ENCODE measurements at places on chromosomes 16 and 17.

DNA sequence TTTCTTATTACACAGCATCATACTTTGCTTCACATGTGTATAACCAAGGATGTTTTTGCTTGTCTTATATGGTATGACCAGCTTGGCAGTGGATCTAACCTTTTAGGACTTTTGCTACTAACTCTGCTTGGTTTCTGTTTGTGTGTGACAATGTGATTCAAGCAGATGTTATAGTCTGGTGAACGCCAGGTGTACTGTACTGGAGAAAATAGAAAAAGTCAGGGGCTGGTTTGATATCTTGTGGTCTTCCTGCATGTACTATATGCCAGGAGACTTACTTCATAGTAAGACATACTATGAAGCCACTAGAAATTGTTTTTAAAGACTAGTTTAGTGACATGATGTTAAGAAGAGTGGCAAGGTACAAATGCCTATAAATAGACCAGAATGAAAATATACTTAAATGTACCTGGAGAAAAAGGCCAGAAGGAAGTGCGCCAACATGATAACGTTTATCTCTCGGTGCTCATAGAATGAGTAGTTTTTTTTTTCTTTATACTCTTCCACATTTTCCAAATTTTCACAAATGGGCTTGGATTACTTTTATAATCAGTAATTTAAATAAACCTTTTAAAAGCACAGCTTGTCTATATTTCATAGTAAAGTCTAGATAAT, 112.3 kb downstream of the PRKCA start:
- DNase-seq: no peak

DNA sequence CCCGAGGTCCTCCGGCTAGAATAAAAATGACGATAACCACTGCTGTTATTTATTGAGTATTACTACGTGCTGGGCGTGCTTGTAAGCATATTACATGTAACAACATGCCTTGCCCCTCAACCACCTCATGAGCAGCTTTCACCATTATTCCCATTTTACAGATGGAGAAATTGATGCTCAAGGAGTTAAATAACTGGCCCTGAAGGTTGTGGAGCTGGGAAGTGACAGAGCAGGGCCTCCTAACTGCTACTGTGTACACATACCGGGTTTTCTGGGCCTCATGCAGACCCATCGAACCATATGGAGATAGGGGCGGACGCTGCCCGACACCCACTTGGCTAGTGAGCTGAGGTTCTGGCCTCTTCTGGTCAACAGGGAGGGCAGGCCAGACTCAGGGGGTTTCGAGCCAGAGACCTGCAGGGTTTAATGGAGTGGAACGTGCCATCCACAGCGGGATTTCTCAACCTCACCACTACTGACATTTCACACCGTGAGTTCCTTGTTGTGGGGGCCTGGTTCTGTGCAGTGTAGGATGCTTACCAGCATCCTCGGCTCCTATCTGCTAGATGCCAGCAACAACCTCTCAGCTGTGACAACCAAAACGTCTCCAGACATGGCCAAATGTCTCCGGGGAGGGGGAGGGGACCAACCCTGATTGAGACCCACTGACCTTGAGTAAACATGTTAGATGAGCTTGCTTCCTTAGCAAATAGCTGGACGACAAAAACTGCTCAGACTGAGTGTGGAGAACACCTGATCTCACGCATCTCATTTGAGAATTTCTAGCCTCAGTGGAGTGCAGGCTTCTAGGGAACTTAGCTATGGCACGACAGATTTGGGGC, 432.0 kb downstream of the SLC39A11 start:
- no peak for DNase-seq

- no peak for DNase-seq
Observed at GRCh38 chr16:81275064-81275532, 36.6 kb downstream of the BCO1 start.

DNA sequence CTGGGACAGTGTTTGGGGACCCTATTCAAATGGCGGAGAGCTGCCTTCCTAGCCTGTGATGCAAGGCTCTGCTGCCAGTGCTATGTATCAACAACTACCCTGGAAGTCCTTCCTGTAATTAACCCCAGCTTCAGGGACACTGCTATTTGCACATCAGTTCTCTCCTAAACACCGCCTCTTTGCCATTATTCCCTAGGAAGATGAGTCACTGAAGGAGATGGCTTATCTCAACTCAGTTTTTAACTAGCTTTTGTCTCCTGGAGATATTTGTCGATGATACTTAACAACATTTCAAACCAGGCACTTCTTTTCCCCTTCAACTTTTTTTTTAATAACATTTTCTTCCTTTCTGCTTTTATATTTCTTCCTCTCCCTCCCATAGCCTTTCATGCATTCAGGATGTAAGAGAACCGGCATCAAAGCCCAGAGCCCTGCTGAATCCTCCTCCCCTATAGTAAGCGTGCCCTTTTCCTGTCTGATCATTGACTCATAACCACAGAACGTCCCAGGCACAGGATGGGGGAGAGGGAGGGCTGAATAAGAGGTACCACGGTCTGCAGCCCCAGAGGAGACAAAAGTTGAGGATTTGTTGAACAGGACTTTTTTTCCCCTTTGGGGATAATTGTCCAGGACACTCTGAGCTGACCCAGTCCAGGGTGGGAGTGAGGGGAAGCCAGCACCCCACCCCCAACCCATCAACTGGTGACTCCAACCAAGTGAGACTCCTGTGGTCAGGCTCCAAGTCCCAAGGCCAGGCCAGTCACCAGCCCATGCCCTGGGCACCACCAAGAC, 387.8 kb upstream of the SALL1 start:
- no peak for DNase-seq
